Pancreas (tissue), 10 donors: ENCODE measurements at places on chromosomes 16 and 17.

- DNase-seq, result no peak
Measured at GRCh38 chr17:19290066-19290705, 53.0 kb downstream of the EPN2 start.

- peak; percentile 50 for DNase-seq
Measured at GRCh38 chr17:72053449-72053848, 67.4 kb upstream of the SOX9 start.

GRCh38 chr16:65446427-65446826, 324.6 kb upstream of the CDH11 start:
- DNase-seq, result no peak

DNA sequence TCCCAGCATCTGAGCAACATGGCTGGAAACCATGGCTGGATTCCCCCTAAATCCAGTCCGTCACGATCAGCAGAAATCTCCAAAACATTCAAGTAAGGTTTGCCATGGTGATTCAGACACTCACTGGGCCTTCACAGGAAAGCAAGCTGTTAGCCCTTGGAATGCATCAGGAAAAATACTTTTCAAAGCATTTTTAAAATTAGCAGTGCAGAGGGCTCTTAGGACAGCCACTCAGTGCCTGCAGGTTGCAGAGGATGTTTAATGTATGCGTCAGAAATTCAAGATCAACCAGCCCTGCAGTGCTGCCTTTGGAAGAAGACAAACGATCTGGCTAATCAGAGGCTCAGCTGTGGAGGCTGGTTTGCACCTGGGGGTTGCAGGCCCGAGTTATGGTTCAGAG, 50.3 kb downstream of the FOXL1 start:
- DNase-seq, result no peak

- no peak for DNase-seq
Measured at GRCh38 chr17:43079641-43080302, 45.4 kb downstream of the BRCA1 start.
